OCI-LY7 (cell line): ENCODE measurements at places on chromosomes 1 and 21. TPM values are rescaled to one million over a fixed set of nuclear protein-coding genes. Genes with fewer than 3 reads are reported as not detected.

Gene BSND
- total RNA-seq, result not detected in 2 replicates

Gene OVAAL
- total RNA-seq, result not detected in 2 replicates

- DNase-seq, result no peak
These were observed 100.0 kb upstream of the CLDN14 start for GRCh38 chr21:36579898-36580297.

DNA sequence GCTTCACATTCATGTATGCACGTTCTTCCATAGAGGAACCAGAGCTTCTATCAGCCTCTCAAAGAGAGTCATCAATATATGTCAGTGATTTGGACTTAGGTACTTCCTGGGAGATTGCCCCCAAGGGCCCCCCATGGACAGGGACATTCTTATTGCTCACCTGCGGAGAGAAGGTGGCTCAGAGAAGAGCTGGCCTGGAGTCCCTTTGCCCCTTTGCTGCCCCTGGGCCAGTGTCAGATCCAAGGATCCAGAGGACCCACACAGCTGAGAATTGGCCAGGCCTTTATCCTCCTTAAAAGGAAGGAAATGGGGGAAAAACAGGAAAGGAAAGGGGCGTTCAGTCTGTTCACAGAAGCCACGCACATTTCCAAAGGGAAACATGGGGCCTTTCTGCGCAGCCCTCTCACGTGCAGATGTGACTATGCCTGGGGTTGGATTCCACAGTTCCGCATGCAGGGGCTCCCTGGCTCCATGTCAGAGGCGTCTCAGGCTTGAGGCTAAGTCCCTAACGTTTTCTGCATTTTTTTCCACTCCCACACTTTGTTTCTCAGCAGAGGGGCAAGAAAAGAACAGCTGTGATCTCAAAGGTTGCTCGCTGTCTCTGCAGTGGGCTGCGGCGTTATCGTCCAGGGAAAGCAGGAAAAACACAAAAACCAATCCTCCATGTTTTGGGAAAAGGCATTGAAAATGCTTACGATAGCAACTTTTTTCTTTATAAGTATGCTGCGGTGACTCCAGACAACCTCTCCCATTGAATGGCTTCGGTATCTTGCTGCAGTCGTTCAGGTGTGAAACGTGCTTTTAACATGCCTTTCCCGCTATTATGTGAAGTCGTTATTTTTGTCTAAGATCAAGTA is 5.9 kb downstream of the C1orf226 start:
- no peak for DNase-seq

Gene MRPS21
- total RNA-seq, result 74.2 and 75.5 TPM in 2 replicates

DNA sequence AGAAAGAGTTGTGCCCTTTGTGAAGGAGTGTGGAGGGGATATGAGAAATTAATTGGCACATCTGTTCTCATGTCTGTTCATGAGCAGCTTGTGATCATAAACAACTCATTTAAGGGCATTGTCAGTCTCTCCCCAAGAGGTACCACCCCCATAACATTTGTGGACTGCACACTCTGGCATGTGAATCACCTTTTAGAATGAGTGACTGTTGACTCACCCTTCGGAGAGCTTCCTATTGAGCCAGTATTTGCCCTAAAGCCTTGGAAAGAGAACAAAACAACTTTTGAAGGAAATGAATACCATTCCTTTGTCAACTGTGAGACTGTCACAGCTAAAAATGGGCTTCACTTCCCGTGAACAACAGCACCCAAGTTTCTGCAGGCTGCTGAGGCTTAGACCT is 27.5 kb upstream of the MYSM1 start:
- no peak for DNase-seq
